Stimulated activated CD4-positive, alpha-beta T cell treated with anti-CD3 and anti-CD28 coated beads, TNF-alpha, amount 100 ng/mL, for 24 hours (primary cell): ENCODE measurements at places on chromosomes 7 and 10.

DNA sequence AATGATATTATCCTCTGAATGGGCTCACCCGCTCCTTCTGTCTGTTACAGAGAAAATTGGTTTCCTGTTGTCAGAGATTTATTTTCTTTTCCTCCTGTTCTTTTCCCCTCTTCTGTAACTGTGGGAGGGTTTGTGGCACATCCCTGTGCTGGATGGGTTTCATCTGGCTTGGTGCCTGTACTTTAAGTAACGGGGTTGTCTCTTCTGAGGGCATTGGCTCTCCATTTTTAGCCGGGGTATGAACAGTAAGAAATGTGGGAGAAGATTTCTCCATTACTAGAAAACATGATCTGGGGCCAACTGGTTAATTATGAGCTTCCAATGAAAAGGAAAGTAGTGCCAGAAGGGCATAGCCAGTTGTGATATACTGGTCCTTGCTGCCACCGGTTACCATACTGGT is 142.6 kb downstream of the SND1 start:
- DNase-seq, result no peak

GRCh38 chr10:112789248-112789647 is 160.8 kb upstream of the TCF7L2 start:
- no peak for DNase-seq

DNA sequence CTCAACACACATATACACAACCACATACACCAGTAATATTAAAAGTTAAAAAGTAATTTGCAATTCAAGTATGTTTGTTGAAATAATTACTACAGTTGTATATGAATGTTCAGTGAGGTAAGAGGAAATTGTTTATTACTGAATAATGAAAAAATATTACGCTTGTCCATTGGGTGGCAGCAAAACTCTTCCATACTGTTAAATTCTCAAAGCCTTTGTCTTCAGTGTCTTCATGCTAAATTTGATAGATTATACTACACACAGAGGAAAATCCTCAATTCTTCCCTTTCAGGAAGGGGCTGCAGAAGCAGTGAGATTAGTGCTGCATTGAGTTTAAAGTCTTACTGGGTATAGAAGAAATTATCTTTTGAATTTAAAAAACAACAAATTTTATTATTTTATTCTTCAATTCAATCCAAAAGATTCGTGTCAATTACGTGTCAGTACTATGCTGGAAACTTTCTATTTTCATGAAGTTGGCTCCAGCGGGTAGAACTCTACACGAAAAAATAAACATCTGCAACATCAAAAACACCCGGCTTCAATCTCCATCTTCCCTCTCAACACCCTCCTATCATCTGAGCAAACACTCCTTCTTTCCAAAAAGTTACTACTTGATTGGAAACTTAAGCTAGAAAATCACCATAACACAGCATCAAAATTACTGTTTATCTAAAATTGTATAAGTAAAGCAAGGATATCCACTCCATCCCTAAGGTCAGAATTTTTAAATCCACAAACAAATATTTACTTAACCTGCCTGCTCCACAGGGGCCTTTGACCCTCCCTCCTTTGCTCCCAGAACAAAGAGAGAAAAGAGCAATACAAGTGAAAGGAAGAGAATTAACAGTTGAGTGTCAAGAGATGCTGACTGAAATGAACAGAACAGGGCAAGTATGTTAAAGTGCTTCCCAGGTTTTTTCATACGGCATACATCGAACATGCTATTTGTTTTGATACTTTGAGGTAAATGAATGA is 37.0 kb upstream of the TES start:
- DNase-seq, result no peak

GRCh38 chr10:112327678-112328077 is 44.5 kb downstream of the TECTB start:
- DNase-seq, result no peak

DNA sequence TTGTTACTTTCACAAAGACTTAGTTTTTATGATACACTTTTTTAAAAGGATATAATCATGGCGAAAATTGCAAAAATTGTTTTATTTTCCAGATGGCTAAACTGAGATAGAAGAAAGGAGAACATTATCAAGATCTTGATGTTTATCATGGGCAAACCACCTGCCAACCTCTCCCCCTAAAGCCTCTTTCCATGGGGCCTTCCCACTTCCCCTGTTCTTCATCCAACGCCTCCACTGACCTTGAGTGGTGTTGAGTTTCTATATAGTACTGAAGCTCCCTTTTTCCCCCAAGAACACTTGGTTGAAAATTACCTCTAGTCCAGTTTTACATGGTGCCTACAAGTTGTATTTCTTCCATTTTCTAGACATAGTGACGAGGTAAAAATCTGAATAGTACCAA is 5.0 kb downstream of the CREB3L2 start:
- DNase-seq, result no peak

- DNase-seq, result no peak
Measured at GRCh38 chr10:114518401-114519305, 114.4 kb upstream of the AFAP1L2 start.
